ENCODE measurements at places on chromosomes 1 and 21.

GRCh38 chr1:62386351-62387121 is 50.3 kb upstream of the USP1 start:
- no peak for DNase-seq

DNA sequence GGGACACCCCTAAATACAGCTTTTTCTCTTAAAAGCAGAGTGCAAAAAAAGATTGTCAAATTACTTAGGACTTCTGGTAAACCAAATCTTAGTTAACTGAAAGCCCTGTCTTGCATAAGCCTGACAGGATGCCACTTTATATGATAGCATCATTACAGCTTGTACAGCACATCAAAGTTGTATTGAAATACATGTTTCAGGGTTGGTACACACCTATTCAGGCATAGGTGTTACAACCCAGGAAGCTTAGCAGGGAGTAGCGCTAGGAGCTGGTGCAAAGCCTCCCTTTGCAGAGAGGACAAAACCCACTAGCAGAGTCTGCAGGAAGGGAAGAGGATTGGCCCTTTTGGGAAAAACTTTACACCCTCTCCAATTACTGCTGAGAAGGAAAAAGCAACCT is 258.9 kb upstream of the SGIP1 start:
- DNase-seq, result no peak

DNA sequence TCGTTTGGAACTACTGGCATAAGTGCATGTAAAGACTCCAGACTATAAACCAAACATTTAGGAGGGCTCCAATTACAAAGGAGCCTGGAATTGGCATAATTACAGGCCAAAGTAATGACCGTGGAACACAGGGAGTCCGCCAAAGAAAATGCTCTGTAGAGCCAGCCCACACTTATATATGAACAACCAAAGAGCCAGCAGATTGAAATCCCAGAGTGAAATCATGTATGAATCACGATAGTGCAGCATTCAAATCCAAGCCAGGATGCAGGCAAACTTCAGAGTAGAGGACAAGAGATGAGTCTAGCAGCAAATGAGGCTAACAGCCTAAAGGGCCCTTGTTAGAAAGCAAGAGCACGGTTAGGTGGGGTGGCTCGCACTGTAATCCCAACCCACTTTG is 13.1 kb downstream of the VPS26C start:
- DNase-seq, result no peak

GRCh38 chr1:1080122-1080757 is 6.1 kb upstream of the RNF223 start:
- no peak for DNase-seq

GRCh38 chr21:40636026-40636425 is 210.9 kb downstream of the DSCAM start:
- no peak for DNase-seq

GRCh38 chr21:41668051-41668541 is 98.8 kb downstream of the RIPK4 start:
- no peak for DNase-seq

DNA sequence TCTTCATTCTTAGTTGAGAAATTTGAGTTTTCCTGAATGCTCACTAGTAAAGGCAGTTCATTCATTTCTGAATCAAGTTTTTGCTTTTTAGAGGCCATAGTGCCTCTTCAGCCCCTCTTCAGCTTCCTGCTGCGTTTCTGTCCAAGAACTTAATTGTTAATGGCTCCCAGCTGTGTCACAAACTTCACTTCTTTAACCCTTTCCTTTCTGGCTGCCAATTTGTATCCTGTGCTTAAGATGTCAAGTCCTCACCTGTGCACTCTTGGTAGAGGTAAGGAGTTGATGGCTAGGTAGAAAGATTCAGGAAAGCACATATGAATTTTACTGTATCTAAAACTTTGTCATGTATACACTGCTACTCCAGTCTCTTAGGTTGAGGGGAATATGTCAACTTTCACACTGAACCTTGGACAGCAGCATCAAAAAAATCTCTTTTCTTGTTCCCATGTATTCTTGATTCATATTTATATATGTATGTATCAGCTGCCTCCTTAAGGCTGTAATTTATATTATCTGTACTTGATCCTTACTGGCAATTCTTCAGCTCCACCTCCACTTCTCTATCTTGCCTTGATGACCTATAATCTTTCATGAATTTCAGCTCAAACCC is 612.8 kb downstream of the LMO4 start:
- DNase-seq, result no peak

DNA sequence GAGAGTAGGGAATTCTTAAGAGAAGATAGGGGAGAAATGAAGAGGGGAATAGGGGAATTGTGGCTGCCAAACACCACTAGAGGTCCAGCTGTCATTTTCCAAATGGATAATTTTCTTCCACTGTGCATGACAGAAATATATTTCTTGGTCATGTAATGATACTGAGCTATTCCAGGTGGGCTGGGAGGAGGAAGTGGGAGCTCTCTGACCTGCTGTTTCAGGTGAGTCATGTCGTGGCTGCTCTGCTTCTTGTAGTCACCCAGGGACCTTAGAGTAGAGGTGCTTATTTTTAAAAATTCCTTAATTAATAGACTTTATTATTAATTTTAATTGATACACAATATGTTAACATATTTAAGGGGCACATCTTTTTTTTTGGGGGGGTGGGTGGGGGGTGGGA is 11.9 kb downstream of the PDE4B start:
- DNase-seq, result no peak

DNA sequence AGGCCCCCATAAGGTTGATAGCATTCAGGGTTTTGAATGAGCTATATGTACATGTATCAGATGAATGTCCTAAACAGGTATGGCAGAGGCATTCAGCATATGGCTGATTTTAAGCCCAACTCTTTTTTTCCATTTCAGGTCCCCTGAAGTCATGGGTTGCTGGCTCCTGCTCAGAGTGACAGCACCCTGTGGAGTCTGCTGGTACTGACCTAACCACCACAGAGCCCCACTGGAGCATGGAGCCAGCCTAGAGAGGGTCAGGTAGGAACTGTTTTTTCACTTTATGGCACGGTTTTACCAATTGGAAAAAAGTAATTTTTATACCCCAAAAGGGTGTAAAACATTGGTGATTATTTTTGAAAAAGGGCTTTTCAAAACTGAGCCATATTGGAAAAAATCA is 82.5 kb upstream of the MPC2 start:
- no peak for DNase-seq

DNA sequence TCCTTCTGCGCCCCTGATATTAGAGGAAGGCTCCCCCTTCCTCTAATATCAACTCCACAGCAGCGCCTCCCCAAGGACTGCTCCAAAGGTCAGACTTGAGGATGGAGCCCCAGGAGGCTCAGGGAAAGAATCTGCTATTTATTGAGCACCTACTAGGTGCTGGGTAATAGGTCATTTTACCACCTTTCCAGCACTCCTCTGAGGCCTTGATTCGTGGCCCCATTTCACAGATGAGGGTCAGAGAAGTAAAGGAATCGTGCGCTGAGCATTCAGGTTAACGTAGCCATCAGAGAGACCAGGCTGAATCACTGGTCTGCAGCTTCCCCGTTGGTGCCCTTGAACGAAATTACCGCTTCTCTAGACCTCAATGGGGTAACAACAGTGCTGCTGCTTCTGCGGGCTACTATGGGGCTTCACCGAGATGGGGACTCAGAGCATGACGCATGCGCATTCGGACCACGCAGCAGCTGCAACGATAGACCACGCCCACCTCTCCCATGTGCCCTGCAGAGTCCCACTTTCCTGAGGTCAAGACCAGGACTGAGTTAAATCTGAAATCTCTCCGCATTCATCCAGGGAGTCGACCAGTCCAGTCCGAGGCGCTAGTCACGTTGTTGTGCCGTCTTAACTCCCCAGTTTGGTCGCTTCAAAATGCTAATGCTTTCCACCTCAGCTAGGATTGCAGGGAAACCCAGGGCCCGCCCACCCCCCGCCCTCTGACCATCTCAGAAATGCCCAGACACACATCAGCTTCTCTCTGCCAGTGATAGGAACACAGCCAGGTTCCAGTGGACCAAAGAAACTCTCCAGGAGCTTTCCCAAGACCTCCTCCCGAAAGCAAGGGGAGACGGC is 12.9 kb downstream of the CAMK2N1 start:
- DNase-seq, result no peak

GRCh38 chr1:209461168-209461567 is 122.3 kb upstream of the CAMK1G start:
- DNase-seq, result no peak

GRCh38 chr21:46500224-46500861 is 41.7 kb downstream of the DIP2A start:
- DNase-seq, result no peak

GRCh38 chr1:29177022-29177705 is 4.5 kb downstream of the SRSF4 start:
- no peak for DNase-seq

GRCh38 chr1:245361065-245361464 is 206.3 kb downstream of the KIF26B start:
- no peak for DNase-seq

DNA sequence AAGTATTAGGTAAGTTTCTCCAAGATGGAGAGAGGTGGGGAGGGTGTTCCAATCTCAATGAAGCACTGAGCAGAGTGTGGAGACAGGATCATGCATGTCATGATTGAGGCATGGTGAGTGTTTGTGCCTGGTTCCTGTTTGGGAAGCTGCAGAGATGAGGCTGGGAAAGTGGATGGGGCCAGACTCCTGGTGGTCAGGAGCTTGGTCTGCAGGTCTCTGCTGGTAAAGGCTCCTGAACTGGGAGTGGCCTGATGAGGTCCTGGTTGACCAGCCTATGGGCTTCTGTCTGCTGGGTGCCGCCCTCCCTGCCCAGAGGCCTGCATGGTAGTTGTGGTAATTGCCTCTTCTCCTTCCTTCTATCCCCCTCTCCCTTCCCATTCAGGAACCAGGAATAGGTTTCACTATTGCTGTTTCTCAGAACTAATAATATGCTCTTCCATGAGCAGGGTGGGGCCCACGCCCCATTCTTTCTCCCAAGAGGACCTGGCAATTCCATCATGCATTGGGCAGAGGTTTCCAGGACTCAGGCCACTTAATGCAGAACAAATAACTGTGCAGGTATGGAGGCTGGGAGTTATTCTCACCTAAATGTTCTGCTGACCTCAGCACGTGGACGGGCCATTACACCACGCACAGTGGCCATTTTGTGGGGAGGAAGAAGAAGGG is 24.5 kb downstream of the PROK1 start:
- no peak for DNase-seq

GRCh38 chr1:59516881-59517280 is 220.0 kb downstream of the FGGY start:
- no peak for DNase-seq

GRCh38 chr1:246434335-246434734 is 72.7 kb downstream of the SMYD3 start:
- no peak for DNase-seq

GRCh38 chr1:230170622-230171021 is 103.6 kb downstream of the GALNT2 start:
- DNase-seq, result no peak

DNA sequence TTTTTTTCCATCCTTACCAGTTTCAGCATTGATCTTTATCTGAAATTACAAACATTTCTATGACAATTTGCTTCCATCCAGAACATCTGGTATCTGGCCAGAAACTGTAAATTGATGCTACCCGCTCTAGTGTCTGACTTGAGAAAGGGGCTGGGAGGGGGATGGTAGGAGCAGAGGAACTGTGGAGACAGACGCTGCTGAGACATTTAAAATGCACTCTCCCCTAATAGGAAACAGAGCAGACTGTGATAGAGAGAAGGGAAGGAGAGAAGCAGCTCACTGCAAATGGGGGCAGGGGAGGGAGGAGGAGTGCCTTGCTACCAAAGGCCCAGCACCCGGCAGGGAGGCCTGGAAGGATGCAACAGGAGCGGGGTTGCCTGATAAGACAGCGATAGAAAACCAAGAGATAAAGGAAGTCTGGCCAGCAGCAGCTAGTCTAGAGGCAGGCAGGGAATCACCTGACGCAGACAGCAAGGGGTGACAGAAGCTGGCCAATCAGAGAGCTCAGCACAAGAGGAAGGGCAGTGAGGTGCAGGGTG is 195.5 kb upstream of the NFIA start:
- DNase-seq, result no peak

GRCh38 chr21:15009837-15010363 is 54.9 kb downstream of the NRIP1 start:
- no peak for DNase-seq
